ENCODE measurements at places on chromosomes 2 and 18. TPM values are rescaled to one million over a fixed set of nuclear protein-coding genes. Genes with fewer than 3 reads are reported as not detected.

TTN gene
- total RNA-seq = not detected

CXCR2 gene
- total RNA-seq = 0.31 TPM

LPIN1 gene
- 76.8 TPM for total RNA-seq

LYPD1 gene
- not detected for total RNA-seq

CPO gene
- total RNA-seq = not detected

KYNU gene
- total RNA-seq = 0.39 TPM

MARCHF4 gene
- total RNA-seq = 16.7 TPM

RAX gene
- total RNA-seq = not detected

TSPYL6 gene
- total RNA-seq = not detected

NEU2 gene
- not detected for total RNA-seq

PTPRN gene
- total RNA-seq = not detected

IL18R1 gene
- total RNA-seq = 2.2 TPM

KIF5C gene
- 0.07 TPM for total RNA-seq

PKDCC gene
- total RNA-seq = not detected

RAB6C gene
- not detected for total RNA-seq

ZNF396 gene
- total RNA-seq = 0.42 TPM

PIGN gene
- total RNA-seq = 22.4 TPM

IL37 gene
- 0.44 TPM for total RNA-seq

SETBP1 gene
- total RNA-seq = 9.8 TPM

CFAP65 gene
- total RNA-seq = not detected

VAMP5 gene
- total RNA-seq = 1.6 TPM

SLC19A3 gene
- total RNA-seq = 0.21 TPM

ABHD1 gene
- not detected for total RNA-seq

CNGA3 gene
- not detected for total RNA-seq

LIMS4 gene
- 1.0 TPM for total RNA-seq

LHCGR gene
- total RNA-seq = not detected

GPC1 gene
- 116 TPM for total RNA-seq

SOX11 gene
- total RNA-seq = 3.4 TPM

FAM228A gene
- total RNA-seq = 0.71 TPM

NOTO gene
- total RNA-seq = not detected

FN1 gene
- total RNA-seq = 2,068 TPM

KLHL14 gene
- not detected for total RNA-seq

EML6 gene
- total RNA-seq = 0.63 TPM

C2orf72 gene
- not detected for total RNA-seq

SLC4A3 gene
- 17.1 TPM for total RNA-seq

REG3A gene
- total RNA-seq = not detected

RNMT gene
- total RNA-seq = 23.3 TPM

IMP4 gene
- total RNA-seq = 107 TPM

XPO1 gene
- 148 TPM for total RNA-seq

GFPT1 gene
- total RNA-seq = 22.6 TPM

UGT1A4 gene
- 0.34 TPM for total RNA-seq

MYCN gene
- total RNA-seq = 0.10 TPM

RND3 gene
- total RNA-seq = 61.3 TPM

PTPN2 gene
- total RNA-seq = 42.0 TPM

PLGLB2 gene
- total RNA-seq = 0.24 TPM

RAB11FIP5 gene
- 39.2 TPM for total RNA-seq

KIF1A gene
- not detected for total RNA-seq

PROKR1 gene
- total RNA-seq = not detected

All from foreskin keratinocyte (primary cell).